Glomerular endothelial cell (primary cell): ENCODE measurements at places on chromosomes 12 and 14. TPM values are rescaled to one million over a fixed set of nuclear protein-coding genes. Genes with fewer than 3 reads are reported as not detected.

GRCh38 chr12:127981875-127982274, 285.1 kb upstream of the TMEM132C start:
- DNase-seq = no peak

DNA sequence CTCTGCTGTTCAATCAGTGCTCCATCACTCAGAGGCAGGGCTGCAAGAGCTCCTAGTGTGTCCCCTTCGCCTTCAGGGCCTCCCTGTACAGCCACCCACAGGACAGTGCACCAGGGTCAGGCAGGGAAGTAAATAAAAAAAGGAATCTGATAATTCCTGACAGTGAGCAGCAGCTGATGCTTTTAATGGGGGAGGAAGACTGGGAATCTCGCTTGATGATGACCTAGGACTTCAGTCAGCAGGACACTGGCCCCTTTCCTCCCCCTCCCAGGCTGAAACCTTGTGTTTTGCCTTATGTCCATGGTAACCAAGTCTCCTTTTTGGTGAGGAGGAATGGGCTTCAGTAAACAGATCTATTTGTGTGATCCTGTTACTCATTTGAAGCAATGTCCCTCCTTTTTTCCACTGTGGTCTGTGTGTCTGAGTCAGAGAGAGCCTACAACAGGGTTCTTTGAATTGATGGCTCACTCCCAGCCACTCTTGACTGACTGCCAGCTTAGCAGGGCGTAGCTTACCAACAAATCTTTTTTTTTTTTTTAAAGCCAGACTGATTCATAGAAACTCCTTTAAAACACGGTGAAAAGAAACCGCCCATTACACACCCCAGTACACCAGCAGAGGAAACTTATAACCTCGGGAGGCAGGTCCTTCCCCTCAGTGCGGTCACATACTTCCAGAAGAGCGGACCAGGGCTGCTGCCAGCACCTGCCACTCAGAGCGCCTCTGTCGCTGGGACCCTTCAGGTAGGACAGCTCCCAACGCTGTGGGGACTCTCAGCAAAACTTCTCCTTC, at the start of gene EMP1:
Gene EMP1 (plus strand): TSS at position 597 of the 792 bp plus-strand sequence. CDS start 14,785 bp downstream, outside the sequence.
- DNase-seq = peak; percentile 98

- no peak for DNase-seq
These were observed 21.0 kb downstream of the KTN1 start for GRCh38 chr14:55600784-55601561.

DNA sequence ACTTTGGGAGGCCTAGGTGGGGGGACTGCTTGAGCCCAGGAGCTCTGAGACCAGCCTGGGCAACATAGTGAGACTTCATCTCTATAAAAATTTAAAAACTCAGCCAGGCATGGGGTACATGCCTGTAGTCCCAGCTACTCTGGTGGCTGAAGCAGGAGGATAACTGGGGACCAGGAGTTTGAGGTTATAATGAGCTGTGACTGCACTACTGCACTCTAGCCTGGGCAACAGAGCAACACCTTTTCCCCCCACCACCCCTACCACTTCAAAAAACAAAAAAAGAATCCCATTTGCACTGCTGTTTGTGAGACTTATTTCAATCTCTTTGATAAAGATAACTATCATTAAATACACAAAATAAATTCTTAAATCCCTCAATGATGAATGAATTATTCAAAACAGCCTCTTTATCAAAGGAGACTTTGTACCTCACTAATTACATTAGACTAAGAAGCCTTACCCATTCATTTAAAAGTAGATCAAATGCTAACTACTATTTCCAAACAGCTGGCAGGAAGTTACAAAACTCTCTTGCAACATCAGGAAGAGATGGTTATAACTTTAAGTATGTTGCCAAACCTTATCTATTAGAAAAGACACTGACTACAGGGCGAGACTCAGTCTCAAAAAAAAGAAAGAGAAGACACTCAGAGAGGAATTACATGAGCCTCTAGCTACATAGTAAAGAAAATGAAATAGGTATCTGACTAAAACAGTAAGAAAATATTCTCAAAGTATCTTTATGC, 14.7 kb downstream of the BLTP3B start:
- no peak for DNase-seq

Gene VRTN
- total RNA-seq = not detected in 2 replicates

GRCh38 chr12:119446459-119446858, 111.9 kb downstream of the CCDC60 start:
- DNase-seq = no peak

Gene FERMT2
- total RNA-seq = 84.5 and 101 TPM in 2 replicates

GRCh38 chr12:125983784-125984500, 918.7 kb downstream of the AACS start:
- no peak for DNase-seq

DNA sequence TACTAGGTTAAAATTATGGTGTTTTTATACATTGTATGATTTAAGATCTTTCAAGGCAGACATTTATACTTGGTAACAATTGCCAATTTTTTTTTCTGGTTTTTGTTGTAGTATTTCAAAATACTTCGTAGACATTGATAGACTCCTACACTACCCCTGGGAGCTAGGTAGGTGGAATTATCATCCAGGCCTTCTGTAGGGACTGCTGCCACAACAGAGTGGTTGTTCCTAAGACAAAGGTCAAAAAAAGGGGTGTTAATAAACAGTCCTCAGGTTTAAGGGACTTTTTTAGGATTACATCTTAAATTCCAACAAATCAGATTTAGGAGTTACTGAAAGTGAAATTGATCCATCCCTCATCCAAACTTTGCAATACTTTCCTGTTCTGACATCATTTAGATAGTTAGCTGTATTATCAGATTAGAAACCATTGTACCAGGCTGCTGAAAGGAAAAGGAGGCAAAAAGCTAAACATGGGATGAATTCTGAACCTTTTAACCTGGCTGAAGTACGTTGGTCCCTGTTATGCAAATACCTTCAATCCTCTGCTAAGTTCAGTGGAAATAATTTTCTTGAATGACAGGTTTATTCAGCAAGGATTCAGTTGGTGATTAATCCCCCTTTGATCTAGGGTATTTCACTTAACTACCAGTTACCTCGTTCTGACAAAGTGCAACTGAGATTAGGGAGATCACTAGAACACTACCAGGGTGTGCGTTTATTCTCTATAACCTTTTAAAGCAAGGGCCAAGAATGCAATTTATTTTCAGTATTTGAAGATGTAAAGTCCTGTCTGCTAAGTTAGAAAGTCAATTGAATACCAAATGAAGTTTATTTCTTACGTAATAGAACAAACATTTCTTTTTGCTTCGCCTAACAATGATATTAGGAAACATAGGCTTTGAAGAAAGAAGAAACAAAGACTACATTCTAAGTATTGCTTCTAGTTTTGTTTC, 23.2 kb downstream of the AP5M1 start:
- DNase-seq = no peak

Gene DTX3
- total RNA-seq = 4.2 and 4.8 TPM in 2 replicates

DNA sequence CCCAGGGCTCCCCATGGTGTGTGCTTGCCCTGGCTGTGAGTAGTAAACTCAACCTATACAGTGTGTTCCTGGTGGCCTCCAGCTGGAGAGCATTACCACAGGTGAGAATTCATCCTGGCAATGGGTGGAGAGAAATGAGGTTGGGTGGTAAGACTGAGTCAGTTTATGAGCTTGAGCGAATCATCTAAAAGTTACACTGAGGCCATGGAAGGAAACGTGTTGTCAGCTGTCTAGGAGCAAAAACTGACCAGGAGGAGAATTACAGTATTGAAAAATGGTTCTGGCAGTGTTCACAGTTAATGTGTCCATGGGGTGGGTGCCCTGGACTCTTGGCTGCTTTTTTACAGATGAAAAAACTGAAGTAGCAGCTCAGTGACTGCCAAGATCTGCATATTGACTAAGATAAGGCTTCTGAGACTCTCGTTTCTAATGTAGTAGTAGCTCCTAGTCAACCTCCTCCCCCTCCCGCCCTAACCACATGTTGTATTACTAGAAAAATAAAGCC, 202.0 kb upstream of the AMIGO2 start:
- no peak for DNase-seq

Gene ACOT4
- total RNA-seq = 0.29 and 1.4 TPM in 2 replicates

DNA sequence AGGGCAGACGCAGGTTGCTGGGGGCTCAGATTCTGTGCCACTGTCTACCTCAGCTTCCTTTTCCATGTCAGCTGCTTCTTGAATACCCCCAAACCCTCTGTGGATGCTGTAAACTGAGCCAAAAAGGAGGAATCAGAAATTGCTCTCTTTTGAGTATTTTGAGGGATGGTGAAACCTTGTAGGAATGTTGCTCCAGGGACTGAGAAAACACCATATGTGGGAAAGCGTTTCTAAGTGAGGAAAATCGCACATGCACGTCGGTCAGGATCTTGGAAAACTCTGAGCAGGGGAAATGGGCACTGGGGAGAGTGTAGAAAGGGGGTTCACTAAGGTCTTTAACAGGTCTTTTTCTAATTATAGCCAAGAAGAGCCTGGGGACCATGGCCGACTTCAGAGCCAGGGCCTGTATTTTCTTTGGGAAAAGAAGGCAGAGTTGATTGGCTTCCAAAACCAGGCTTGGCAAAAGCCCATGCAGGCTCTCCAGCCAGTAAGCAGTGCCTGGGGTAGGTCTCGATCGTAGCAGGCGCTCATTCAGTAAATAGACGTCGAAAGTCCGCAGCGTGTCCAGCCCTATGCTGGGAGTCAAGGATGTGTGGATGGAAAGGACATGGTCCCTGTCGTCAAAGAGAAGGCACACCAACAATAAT, 58.0 kb downstream of the NTF3 start:
- no peak for DNase-seq

DNA sequence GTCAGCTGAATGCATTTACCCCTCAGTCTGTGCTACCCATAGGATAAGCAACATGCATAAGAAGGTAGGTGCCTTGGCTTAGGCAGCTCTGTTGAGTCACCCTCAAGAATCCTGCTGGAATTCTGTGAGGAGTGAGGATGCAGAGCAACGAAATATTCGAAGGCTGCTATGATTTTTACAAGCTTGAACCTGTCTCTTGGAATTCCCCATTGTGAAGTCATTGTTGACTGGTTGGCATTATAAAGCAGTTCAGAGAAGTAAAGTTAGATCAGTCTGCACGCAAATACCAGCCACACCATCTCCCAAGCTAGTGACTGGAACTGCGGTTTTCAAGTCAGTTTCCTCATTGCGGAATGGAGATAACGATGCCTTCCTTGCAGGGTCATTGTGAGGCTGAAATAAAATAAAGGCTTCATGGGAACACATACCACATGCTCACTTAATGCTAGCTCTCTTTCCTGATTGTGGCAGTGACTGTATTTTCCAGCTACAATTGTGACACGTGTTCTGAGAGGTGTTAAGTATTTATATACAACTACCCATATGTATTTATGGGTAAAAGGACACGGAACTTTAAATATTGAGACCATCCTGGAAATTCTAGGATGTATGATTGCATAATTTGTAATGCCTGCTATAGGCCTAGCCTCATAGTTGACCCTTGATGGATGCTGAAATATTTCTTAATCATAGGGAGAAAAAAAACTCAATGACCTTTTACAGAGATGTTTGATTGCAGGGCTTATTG, 96.7 kb downstream of the ETV6 start:
- DNase-seq = peak; percentile 68

DNA sequence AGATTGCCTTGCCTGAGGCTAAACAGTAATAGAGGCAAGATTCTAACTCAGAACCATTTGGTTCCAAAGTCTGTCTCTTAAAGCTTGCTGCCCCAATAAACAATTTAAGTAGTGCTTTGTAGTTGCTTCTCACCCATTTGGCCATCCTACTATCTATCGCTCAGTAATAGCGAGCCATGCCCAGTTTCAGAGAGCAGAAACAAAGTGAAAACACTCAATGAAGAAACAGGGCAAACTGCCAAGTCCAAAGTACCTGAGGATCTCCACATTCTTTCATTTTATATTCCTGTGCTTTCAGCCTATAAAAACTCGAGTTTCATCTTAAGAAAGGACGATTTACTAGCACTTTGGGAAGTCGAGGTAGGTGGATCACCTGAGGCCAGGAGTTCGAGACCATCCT, 103.3 kb upstream of the BBS10 start:
- DNase-seq = no peak

DNA sequence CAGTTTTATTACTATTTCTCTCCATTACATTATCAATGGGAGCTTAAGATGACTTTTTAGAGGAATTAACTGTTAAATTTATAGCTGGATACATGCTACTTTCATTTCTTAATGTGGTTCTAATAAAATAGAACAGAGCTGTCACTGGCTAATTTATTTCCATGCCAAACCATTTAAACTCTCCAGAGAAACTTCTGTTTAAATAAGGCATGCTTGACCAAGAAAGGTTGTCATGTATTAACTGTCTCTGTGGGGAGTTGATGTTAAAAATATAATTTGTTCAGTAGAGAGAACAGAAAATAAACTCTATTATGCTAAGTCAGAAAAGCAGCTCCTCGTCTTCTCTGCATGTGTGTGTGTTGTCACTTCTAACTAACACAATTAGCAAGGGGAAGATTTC, 447.4 kb downstream of the SLC16A7 start:
- DNase-seq = no peak

Gene TOMM20L
- not detected in 2 replicates for total RNA-seq

DNA sequence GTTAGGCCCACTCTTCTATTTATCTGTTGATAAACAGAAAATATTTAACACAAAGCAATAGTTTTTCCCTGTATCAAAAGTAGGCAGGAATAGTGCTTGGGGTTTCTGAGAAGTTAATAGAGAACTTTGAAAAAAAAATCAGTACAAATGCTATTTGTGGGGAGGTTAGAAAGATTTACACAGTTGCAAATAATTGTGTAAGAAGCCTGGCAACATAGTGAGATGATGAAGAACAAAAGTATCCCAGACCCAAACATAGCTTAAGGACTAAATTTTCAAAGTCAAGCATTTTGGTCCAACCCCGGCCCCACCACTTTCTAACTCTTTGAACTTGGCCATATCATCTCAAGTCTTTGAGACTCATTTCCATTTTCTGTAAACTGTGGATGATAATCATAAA, 687.5 kb upstream of the TMEM132C start:
- DNase-seq = no peak

DNA sequence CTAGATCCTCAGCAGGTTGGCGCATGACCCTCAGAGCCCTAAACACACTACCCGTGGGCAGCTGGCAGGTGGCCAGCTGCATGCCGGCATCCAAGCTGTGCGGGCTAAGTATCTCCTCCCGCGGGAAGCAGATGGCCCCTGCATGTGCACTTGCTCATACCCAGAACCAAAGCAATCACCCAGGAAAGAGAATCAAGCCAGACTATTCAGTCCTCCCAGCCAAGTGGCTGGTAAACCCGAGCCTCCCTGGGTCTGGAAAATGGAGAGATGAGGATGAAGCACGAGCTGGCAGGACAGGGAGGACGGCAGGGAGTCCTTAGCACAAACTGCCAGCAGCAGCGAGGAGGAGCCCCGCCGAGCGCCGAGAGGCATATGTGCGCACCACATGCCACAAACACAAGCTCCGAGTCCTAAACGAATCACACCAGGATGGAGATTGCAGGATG, 139.7 kb downstream of the RIMBP2 start:
- no peak for DNase-seq

Gene GPRC5D
- not detected in 2 replicates for total RNA-seq

Gene CTSG
- total RNA-seq = not detected in 2 replicates

GRCh38 chr14:60515511-60516289, 6.8 kb downstream of the SIX6 start:
- no peak for DNase-seq

DNA sequence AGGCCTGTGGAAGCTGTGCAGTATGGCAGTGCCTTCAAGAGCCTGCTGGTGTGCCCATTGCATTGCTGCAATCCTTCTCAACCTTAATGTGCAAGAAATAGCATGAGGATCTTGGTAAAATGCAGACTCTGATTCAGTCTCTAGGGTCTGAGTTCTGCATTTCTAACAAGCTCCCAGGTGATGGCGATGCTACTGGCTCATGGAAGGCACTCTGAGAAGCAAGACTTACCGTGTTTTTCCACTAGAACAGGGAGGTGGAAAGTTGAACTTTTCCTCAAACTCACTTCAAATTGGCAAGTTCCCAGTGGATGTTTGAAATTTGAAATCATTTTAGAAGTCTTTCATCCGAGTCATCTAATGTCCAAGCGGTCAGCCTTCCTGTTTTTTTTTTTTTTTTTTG, 55.5 kb downstream of the MYRFL start:
- DNase-seq = no peak
